ENCODE measurements at places on chromosomes 3 and 15.

DNA sequence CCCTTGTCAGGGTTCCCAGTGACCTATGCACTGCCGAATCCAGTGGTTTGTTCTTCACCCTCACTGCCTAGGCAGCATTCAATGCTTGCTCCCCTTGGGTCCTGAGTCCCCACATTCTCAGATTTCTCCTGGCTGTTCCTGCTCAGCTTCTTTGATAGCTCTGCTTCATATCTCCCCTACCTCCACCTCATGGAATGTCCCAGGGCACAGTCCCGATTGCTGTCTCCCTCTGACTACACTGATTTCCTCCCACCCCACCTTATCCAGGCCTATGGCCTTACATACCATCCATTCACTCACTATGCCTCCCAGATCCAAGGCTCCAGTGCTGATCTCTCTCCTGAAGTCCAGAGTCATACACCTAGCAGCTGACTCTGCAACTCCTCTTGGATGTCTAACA lies 1.5 kb upstream of the CDHR4 start:
- no peak for DNase-seq

DNA sequence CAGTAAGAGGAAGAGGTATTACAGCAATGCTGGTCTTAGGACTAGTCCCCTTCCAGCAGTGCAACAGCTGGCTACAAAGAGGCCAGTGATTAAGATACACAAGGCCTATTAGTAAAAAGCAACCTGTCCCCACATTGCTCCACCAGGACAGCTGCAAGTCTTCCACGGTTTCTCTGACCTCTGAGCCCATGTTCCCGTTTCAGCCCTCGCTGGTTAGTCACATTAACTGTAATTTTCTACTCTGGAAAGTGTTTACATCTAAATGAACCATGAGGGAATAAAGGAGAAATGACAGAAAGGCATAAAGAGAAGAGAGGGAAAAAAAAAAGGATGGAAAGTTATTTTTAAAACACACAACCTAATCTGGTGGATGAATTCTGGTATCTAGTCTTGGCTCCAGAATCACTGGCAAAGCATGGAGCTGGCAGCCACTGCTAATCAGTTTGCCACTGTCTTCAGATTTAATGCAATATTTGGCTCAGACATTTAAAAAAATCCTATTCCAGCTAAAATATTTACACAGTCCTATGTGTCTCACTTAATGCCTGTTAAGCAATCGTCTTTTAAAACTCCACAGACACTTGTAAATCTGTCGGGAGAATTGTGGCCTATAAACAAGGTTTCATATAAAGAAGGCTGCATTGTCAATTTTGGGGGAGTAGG lies 154.9 kb downstream of the GREM1 start:
- DNase-seq, result peak; percentile 99

- DNase-seq, result peak; percentile 18
Measured at GRCh38 chr3:186361762-186362536, at the start of gene DGKG. Gene DGKG, minus strand, starts transcription at chr3:186362234. Its CDS starts 41,775 bp downstream, at chr3:186320459.

DNA sequence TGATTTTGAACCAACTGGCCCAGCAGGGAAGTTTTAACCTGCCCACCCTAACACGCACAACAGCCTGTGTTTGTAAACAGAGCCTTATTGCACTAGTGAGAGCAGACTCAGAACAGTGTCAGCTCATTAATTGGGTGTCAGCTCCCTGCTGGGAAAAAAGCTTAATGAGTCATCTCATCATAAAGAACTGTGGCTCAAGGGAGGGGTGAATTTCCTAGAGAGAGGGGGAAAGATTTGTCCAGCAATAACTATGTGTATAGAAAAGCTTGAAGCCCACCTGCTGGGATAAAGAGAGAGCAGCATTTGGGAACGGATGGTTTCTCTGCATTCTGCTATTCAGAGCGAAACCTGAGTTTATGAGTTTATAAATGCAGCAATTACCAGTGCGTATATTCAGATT lies 48.9 kb upstream of the GMNC start:
- peak; percentile 5 for DNase-seq

- no peak for DNase-seq
Measured at GRCh38 chr15:94631608-94632007, 400.2 kb downstream of the MCTP2 start.

DNA sequence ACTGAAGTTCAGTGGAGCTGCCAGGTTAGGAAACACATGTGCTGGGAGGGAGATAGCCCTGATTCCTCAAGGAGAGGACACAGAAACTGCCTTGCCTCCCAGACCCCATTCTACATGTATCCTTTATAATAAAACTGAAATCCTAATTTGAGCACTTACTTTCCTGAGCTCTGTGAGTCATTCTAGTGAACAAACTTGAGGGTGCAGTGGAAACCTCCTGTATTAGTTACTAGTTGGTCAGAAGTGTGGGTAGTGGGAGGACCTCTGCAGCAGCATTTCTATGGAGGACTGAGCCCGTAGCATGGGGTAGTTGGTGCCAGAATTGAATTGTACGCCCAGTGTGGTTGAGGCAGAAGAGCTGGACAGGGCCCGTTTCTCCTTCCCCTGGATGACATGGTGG lies 23.9 kb downstream of the ATP1B3 start:
- no peak for DNase-seq

DNA sequence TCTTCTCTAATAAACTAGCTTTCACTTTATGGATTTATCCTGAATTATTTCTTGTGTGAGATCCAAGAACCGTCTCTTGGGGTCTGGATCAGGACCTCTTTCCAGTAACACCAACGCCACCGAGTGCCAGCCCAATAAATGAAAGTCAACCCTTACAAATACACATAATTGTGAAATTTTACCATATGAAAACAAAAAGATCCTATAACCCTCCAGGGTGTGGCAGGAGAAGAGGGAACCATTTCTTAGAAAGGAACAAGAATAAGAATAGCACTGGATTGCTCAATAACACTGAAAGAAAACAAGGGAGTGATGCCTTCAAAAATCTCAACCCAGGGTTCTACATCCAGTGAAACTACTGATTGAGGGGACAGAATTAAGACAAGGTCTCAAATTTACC lies 51.6 kb upstream of the ACKR4 start:
- no peak for DNase-seq

DNA sequence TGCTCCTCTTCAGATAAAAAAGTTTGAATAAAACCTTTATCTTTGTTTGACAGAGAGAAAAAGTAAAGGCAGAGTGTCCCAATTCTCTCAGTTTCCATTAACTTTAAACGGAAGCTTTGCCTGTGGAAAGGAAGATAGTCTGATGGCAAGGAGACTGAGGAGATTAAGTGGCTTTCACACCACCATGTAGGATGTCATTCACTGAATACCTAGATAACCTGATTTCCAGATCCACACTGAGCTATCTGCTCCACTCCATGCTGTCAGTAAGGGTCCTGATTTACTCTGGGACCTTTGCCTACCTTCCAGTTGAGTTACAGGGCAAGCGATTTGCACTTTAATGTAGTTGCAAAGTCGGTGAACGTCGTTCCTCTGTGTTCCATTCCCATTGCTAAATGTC lies 233.4 kb upstream of the TBL1XR1 start:
- DNase-seq, result no peak

GRCh38 chr3:73633916-73634344 lies 9.2 kb upstream of the PDZRN3 start:
- DNase-seq, result no peak

GRCh38 chr15:85125056-85125661 lies 143.5 kb downstream of the PDE8A start:
- peak; percentile 44 for DNase-seq

DNA sequence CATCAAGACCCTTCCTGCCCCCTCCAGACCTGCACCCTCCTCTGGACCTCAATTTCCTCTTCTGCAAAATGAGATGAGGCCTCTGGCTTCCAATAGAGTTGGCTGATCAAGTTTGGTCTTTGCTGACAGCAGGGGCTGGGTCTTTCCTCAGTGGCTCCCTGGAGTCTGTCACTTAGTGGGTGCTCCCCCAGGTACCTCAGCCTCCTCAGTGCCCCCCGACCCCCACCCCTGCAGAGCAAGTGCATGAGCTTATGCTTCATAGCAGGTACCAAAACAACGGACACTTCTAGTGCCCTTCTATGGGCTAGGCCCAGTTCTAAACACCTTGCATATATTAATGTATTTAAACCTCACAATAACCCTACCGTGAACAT lies 6.9 kb upstream of the PLXND1 start:
- DNase-seq, result no peak

DNA sequence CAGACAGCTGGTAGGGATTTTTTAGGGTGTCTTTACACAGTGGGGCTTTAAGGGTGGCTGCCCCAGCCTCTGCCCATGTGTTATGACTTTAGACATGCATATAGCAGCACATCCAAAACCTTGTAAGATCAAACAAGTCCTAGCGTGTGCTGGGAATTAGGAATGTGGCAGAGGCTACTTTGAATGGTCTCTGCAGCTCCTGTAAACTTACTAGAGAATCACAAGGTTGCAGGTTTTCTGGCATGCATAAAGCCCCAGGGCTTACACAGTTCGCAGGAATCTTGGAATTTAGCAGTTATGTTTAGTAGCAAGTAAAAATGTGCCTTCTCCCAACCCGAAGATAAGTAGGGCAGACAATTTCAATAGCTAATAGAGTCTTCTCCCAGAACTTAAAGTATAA lies 46.9 kb upstream of the COL6A6 start:
- no peak for DNase-seq

- peak; percentile 96 for DNase-seq
Measured at GRCh38 chr3:159765030-159765859, 223.4 kb upstream of the IL12A start.

DNA sequence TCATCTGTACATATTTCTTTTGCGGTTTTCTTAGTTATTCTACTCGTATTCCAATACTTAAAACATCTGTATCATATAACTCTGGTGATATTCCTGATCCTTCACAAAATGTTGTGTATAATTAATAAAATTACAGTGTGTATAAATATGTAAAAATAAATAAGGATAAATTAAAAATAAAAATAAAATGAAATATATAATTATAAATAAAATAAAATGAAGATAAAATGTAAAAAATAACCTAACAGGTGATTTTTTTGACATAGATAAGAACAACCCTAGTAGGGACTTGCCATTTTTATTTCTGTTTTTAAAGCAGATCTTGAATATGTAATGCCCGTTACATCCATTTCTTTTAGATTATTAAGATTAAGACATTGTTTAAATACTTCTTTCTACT lies 25.6 kb downstream of the IL1RAP start:
- DNase-seq, result no peak

DNA sequence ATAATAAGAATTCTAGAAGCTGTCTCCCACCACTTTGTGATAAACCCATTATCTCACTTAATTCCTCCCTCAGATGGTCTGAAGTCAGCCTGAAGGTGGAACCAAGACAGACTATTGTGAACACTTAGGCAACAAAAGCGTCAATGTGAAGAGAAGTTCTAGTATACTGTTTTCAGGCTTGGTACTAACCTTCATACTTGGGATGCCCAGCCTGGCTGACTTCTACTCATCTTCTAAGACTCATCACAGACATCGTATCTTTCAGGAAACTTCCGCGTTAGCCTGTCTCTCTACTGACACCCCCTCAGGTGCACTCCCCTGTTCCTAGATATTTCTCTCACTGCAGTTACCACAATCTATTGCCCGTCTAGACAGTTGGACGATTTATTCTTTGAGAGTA lies 201.2 kb downstream of the SATB1 start:
- no peak for DNase-seq

DNA sequence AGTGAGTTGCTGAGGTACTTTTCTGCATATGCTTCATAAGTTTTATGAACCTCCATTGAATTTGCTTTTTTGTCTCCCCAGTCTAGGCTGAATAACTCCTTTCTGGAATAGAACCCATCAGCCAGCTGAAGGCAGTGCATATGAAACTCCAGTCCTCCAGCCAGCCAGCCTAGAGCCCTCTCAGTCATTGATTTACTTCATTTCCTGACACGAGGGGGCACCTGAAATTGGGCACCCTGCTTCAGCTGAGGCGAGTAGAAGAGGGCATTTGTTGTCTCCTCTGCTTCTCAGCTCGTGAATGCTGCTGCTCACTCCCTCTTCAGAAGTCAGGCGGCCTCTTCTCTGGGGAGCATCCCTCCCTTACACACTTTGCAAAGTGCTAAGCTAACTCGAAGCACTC lies 32.5 kb downstream of the CHST2 start:
- no peak for DNase-seq

- DNase-seq, result no peak
Measured at GRCh38 chr3:127260826-127261555, 26.9 kb downstream of the PRR20G start.

- DNase-seq, result no peak
Measured at GRCh38 chr15:68555679-68556037, 23.1 kb upstream of the CORO2B start.

GRCh38 chr15:95972041-95972553 lies 358.4 kb upstream of the NR2F2 start:
- peak; percentile 61 for DNase-seq

GRCh38 chr3:37981348-37981664 lies 9.3 kb upstream of the VILL start:
- peak; percentile 60 for DNase-seq

GRCh38 chr3:162366166-162366766 lies 869.7 kb downstream of the OTOL1 start:
- no peak for DNase-seq

DNA sequence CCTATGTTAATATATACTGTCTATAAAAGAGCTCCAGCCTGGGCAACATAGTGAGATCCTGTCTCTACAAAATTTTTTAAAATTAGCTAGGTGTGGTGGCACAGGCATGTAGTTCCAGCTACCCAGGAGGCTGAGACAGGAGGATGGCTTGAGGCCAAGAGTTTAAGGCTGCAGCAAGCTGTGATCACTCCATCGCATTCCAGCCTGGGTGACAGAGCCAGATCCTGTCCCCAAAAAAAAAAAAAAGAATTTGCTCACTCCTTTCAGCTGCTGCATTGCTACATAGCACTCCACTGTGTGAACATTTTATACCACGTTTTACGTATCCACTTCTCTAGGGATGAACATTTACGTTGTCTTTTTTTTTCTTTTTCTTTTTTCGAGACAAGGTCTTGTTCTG lies 6.0 kb upstream of the TSEN2 start:
- no peak for DNase-seq

DNA sequence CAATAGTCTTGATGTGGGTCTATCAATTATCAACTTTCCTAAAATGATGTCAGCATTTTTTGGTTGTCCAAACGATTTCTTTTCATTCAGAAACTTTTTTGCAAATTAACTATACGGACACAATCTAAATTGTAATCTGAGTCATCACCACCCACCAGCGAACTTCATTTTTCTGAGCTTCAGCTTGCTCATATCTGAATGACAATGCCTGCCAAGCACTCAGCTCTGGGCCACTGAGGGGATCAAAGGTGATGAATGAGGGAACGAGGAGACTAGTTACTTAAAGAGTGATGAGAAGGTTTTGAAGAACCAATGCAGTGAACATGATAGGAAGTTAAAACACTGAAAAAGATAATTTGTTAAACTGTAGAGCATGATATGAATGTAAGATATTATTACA lies 14.9 kb upstream of the TBC1D23 start:
- DNase-seq, result peak; percentile 45

GRCh38 chr15:88913850-88914169 lies 631 bp upstream of the MFGE8 start:
- no peak for DNase-seq
